ENCODE measurements at places on chromosomes 1 and 21. TPM values are rescaled to one million over a fixed set of nuclear protein-coding genes. Genes with fewer than 3 reads are reported as not detected.

The HOOK1 gene
- not detected for total RNA-seq

GRCh38 chr1:119254067-119254720 is 113.7 kb upstream of the WARS2 start:
- DNase-seq: no peak

- DNase-seq: no peak
Measured at GRCh38 chr1:206754011-206754410, 16.6 kb upstream of the IL19 start.

The OR6K3 gene
- total RNA-seq: not detected

The TAS1R1 gene
- total RNA-seq: not detected

DNA sequence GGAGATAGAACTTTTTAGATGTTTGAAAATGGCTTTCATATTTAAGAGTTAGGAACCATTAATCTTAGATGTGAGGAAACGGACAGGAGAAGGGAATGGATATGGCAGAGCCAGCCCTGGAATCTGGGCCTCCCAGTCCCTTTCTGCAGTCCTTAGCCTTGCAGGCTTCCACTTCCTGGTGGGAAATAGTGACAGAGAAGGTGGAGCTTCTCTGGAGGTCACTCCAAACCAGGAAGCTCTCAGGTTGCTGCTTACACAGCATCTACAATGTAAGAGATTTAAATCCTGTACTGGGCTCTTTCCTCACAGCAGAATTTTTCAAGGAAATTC is 2.5 kb downstream of the S100A11 start:
- no peak for DNase-seq

The GPX7 gene
- 8.9 TPM for total RNA-seq
